ENCODE measurements at places on chromosomes 16 and 17.

GRCh38 chr16:20971401-20971800 is 70.8 kb downstream of the LYRM1 start:
- DNase-seq = no peak

DNA sequence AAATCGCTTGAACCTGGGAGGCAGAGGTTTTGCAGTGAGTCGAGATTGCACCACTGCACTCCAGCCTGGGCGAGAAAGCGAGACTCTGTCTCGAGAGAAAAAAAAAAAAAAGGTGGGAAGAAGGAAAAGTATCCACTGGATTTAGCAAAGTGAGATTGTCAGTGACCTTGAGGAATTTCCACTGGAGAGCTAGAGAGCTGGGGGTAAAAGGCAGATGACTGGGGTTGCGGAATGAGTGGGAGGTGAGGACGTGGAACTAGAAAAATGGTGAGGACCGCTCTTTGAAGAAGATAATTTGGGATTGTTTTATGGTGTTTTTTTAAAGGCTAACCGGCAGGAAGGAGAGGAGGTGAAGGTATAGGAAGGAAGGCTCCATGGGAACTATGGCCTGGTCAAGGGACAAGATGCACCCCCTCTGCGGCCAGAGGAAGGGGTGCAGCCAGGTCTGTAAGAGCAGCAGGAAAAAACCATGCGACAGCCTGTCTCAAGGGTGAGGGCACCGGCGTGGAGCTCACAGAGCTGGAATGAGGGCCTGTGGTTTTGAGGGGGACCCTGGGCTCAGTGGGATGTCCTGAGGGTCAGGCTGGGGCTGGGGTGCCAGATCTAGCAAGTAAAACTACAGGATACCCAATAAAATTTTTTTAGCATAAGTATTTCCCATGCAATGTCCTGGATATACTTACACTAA is 694 bp upstream of the MLST8 start:
- DNase-seq = no peak

- DNase-seq = no peak
Measured at GRCh38 chr16:89210904-89211515, 6.5 kb upstream of the ZNF778 start.

- no peak for DNase-seq
Measured at GRCh38 chr16:81831722-81832126, 52.6 kb downstream of the PLCG2 start.

DNA sequence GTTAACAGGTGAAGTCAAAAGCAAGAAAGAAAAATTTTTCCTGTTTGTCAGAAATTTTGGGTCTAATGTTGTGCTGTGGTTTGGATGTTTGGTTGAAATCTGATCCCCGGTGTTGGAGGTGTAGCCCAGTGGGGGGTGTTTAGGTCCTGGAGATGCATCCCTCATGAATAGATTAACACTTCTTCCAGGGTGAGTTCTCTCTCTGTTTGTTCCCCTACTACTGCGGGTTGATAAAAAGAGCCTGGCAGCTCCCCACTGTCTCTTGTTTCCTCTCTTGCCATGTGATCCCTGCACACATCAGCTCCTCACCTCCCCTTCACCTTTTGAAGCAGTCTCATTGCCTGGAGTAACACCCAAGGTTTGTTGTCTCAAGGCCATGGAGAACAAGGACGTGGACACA is 14.6 kb upstream of the CDH8 start:
- DNase-seq = no peak

DNA sequence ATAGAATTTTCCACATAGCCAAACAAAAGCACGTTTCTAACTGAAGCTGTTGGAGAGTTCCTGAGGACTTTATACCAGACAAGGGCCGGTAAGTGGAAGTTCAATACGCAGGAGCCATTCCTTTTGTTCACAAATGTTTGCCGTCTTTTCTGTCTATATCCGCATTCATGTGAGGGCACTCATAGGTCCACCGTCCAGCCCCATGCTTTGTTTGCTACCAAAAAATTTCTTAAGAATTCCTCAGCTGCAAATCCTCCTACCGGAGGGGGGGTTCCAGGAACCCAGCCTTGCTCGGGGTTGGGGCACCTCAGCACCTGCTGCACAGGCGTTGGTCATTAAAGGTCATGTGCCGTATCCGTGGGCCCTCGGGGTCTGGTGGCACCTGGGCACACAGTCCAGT is 276.8 kb downstream of the SEC14L1 start:
- no peak for DNase-seq

GRCh38 chr17:29393436-29393835 is 3.3 kb downstream of the TAOK1 start:
- no peak for DNase-seq

DNA sequence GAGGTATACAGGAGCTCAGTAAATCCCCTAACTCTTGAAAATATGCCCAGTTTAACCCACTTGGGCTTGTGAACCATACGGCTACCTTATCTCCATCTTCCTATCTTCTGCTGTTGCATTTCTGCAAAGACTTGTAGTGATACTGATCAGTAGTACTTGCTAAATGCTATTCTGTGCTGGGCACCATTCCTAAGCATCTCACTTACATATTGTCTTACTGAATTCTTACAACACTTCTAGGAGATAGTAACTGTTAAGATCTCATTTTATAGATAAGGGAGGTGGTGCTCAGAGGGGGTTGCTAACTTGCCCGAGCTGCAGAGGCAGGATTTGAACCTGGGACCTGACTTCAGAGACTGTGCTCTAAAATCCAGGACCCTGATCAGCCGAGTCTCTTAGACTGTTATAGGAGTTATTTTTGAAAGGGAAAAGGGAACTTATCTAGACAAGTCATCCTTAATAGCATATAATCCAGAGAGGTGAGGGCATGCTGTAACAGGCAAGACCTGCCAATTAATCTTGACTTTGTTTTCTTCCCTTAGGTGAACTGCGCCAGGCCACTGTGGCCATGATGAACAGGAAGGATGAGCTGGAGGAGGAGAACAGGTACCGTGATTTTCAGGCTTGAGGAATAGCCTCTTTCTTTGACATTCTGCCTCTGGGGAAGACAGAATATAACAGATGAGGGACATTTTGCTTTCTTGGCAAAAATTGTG is 149.7 kb downstream of the SNX29 start:
- no peak for DNase-seq

GRCh38 chr16:20916942-20917341 is 16.4 kb downstream of the LYRM1 start:
- DNase-seq = no peak

DNA sequence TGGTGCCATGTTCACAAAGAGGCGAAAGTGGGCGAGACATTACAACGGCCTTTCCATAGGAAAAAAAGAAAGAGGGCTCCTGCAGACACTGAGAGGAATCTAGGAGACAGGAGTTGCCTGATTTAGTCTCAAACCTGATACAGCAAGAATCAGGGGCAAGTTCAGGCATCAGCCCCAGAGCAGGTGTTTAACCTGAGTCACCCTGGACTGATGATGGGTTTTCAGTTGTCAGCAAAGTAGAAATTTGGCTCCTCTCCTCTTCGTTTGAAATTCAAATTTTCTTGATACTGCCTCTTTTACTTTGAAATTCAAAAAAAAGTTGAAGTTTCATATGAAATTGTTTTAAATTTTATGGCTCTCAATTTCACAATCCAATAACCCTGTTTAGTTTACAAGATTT is 189.5 kb downstream of the ABCC12 start:
- DNase-seq = no peak

DNA sequence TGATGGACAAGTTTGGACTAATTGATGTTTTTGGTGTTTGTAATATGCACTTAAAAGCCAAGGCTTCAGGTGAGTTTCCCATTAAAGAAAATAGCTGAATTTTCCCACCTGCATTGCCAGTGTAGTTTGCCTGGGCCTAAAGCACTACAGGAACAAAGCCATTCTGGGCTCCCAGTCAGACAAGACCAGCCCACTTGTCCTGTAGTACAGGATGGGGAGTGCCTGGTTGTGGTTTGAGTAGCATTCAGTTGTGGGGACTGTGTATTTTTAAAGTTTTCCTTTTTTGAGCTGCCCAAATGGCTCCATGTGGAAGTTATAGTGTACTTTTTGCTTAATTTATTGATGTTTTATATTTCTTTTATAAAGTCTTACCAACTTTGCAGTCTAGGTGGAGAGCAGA is 91.7 kb downstream of the TANGO6 start:
- DNase-seq = no peak

DNA sequence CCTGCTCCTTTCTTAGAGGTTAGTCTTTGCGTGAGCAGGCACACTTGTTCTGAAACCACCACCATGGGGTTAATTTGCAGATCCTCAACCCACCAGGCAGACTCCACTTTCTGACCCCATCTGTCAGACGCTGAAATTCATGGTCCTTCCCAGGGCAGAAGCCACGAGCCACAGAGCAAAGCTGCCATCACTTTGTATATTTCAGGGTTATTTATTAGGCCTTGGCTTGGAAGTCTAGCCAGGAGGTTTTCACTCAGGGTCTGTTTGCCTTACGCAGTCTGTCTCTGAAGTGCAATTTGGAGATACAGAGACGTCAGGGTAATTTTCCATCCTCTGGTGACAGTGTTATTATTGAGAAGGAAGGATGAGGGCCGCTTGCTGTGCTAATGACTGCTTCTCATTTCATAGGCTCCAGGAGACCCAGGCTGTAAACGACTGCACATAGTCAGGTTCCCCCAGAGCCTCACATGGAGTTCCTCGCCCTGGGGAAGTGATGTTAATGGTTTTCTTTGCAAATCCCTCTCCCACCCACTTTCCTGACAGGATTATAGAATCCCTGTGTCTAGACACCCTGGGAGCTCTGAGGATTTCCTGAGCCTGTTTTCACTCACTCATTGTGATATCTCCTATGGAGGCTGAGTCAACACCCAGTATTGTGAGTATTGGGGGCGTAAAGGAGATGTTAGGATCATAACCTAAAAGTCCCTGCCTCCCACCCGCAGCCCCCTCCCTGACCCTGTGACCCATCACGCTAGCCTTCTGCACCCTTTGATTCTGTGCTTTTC is 269.0 kb downstream of the ABCC12 start:
- no peak for DNase-seq

GRCh38 chr16:75494184-75494583 is 1.1 kb downstream of the CHST6 start:
- DNase-seq = no peak

DNA sequence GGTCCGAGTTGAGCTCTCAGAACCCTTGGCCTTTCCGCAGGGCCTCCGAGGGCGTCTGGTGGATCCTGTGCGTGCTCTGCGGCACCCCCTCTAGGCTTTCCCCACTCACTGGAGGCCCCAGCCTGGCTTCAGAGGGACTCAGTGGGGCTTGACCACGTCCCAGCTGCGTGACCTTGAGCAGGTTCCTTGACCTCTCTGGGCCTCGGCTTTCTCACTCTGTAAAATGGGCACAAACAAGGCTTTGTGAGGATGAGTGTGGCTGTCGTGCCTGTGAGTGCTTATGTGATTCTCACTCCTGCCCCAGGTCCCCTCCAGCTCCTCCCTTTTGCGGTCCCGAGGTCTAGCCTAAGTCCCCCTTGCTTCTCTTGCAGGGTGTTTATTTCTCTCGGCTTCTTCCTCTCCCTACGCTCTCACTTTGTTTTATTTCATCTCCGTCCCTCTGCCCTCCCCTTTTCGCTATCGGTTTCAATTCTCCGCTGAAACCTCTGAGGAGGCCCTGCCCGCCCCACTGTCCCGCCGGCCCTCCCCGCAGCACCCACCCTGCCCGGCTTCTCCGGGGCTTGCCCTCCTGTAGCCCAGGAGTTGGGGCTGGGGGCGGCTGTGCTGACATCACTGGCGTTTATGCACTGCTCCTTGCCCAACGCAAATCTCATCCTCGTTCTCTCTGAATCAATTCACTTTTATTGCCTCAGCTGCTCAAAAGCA is 82.3 kb upstream of the CBX4 start:
- no peak for DNase-seq

DNA sequence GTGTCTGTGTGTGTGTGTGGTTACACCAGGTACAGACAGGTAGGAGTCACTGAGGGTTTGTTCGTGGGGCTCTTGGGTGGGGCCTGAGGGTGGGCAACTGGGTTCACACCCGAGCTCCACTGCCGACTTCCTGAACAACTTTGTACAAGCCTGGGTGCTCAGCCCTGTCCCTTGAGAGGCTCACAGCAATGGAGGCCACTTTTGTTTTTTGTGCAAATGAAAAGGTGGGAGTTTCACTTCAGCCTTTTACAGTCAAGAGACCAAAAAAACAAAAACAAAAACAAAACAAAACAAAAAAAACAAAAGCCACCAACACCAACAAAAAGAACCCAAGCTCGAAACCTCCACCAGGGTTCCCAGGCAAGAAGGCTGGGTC is 2.4 kb downstream of the RHBDF2 start:
- no peak for DNase-seq

DNA sequence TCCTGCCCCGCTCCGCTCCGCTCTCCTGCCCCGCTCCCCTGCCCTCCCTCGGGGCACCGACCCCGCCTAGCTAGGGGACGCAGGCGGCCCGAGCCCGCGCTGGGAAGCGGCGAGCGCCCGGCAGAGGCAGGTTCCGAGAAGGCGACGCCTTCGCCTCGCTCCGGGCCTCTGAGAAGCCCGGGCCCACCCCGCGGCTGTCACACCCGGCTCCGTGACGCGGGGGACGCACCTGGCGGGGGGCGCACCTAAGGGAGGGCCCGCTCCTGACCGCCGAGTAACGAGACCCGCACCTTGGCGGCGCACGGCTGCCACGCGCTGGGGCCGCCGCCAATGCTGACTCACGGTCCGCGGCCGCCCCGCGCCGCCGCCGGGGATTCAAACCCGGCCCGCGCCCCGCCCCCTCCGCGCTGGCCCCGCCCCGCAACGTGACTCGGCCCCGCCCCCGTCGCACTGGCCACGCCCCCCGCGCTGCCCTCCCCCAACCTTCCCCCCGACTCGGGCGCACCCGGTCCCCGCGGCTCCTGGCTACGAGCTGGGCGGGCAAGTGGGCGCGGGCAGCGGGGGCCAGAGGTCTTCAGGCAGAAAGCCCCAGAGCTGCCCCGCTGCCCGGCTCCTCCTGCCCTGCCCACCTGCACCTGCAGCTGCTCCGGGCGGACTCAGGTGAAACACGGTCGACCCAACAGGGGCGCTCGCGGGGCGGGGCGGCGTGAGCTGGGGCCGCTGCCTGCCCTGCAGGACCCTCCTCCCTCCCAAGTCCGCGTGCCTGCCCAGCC is 27.8 kb downstream of the GNPTG start:
- DNase-seq = peak; percentile 58

- no peak for DNase-seq
Measured at GRCh38 chr17:42188749-42189650, 3.7 kb upstream of the HCRT start.

- DNase-seq = no peak
Measured at GRCh38 chr16:86205521-86206245, 304.6 kb upstream of the FOXF1 start.

GRCh38 chr17:68378268-68379176 is 78.8 kb downstream of the WIPI1 start:
- DNase-seq = no peak

GRCh38 chr17:79981661-79982101 is 54.0 kb downstream of the TBC1D16 start:
- no peak for DNase-seq

- no peak for DNase-seq
Measured at GRCh38 chr16:10154389-10154788, 27.8 kb downstream of the GRIN2A start.

- no peak for DNase-seq
Measured at GRCh38 chr17:45338023-45338781, 21.4 kb upstream of the MAP3K14 start.

GRCh38 chr17:27771586-27771985 is 28.7 kb downstream of the NOS2 start:
- DNase-seq = no peak

GRCh38 chr17:61314368-61315078 is 85.1 kb upstream of the TBX2 start:
- DNase-seq = no peak
